Activated CD8-positive, alpha-beta memory T cell treated with anti-CD3 and anti-CD28 coated beads, Interleukin-2, amount 50 U/mL, for 48 hours (primary cell): ENCODE measurements at places on chromosomes 5 and 9.

DNA sequence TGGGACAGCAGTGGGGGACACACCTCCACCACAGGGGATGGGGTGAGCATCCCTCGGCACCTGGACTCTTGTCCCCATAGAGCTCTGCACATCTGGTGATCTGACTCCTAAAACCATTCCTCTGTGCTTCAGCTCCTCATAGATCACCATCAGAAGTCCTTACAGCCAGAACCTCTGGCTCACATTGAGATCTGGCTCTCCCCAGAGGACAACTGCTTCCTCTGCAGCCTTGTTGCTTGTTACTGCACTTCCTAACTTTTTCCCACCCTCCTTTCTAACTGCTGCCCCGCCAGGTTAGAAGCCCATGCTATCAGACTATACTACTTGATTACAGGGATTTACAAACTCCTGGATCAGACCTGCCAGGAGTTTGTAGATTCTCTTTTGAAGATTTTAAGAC lies 64.5 kb downstream of the ARSB start:
- DNase-seq: no peak

DNA sequence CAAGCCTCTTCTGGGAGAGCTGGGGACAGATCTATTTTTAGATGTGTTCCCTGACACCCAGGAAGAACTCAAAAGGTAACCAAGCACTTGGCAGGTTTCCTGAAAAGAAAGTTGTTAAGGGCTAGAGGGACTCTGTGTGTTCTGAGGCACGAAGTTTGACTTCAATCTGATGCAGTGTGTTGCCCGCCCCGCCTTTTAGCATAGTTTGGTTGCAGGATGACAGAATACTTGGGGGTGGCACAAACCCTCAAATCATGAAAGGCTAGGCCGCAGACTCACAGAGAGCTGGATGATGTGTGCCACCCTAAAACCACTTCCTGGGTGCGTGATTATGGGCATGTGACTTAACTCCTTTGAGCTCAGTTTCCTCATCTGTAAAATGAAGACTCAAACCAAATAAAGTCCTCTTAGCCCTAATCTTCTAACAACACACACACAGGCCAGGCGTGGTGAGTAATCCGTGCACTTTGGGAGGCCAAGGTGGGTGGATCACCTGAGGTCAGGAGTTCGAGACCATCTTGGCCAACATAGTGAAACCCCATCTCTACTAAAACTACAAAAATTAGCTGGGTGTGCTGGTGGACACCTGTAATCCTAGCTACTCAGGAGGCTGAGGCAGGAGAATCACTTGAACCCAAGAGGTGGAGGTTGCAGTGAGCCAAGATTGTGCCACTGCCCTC lies 12.8 kb upstream of the NDFIP1 start:
- peak; percentile 85 for DNase-seq

DNA sequence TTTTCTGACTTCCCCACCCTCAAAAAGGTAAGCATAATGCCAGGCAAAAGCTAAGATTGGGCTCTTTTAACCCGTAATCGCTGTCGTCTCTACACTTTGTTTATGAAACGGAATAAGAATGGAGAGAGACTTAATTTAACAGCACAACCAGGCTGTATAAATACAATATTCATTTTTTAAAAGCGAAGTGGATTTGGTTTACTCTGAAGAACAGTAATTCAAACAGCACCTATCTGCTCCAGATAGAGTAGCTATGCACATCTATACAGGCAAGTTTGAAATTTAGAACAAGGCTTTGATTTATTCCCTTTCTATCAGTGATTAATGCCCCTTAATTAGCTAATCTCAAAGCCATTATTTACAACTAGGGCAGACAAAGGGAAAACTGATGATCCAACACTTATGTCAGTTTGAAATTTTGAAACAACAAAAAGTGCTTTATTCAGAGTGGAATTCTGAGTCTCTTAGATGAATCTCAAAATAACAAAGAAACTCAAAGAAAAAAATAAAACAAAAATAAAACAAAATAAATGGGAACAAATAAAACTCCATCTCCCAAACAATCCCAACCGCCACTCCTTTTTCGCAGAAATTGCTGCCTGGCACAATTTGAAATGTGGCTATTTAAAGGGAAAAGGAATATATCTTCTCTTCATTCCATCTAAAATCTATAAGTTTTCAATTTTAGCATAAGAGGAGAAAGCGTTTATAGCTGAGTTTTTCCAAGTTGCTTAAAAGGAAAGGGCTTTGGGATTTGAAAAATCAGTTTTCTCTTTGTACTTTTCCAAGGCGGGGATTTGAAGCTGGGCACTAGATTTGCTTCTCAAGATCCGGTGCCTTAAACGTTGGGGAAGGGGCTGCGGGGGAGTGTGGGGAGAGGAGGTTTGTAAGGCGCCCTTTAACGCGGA lies 298.6 kb downstream of the PARP8 start:
- no peak for DNase-seq

DNA sequence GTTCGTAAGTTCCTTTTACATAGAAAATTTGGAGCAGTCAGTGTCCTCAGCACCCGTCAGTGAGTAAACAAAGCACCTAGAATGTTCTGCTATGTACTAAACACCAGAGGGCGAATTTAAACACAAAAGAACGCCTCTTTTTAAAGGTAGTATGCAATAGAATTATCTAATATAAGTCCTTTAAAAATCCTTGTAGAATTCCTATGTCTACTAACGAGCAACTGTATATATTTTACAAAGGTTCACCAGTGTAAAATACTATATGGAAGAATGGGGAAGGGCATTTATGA lies 499 bp upstream of the TMEM232 start:
- no peak for DNase-seq

GRCh38 chr5:149283626-149284480 lies 12.2 kb downstream of the AFAP1L1 start:
- no peak for DNase-seq

- DNase-seq: peak; percentile 62
Measured at GRCh38 chr5:95861221-95861863, 38.8 kb upstream of the GLRX start.
